ENCODE measurements at places on chromosomes 5 and 9.
A peak's percentile ranks its signal among the peaks of the same experiment; 100 is the strongest.

GRCh38 chr5:82295144-82295543, 17.0 kb upstream of the RPS23 start:
- no peak for DNase-seq

- DNase-seq, result no peak
Observed at GRCh38 chr5:113344973-113345940, 89.5 kb downstream of the TSSK1B start.

- no peak for DNase-seq
Observed at GRCh38 chr5:74332006-74332405, 308.5 kb downstream of the ENC1 start.

GRCh38 chr9:121447321-121447834, 52.3 kb downstream of the GGTA1 start:
- DNase-seq, result no peak

DNA sequence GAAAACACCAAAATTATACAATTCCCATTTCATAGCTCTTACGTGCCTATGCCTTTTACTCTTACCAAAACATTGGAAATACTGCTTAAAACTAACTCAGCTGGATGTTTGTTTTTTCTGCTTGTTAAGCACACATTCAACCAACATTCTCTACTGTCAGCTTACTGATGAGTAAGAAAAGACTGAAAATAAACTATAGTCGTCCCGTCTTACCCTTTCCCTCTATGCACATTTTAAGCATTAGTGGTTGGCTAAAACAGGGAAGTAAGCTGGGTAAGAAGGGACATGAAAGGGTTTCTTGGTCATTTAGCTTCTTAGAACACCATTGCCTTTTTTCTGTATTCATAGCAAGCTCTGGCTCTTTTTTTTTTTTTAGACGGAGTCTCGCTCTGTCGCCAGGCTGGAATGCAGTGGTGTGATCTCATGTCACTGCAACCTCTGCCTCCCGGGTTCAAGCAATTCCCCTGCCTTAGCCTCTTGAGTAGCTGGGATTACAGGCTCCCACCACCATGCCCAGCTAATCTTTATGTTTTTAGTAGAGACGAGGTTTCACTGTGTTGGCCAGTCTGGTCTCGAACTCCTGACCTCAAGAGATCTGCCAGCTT, 232.1 kb upstream of the PCSK5 start:
- no peak for DNase-seq

- DNase-seq, result no peak
Observed at GRCh38 chr5:926417-927171, 33.9 kb downstream of the TRIP13 start.

DNA sequence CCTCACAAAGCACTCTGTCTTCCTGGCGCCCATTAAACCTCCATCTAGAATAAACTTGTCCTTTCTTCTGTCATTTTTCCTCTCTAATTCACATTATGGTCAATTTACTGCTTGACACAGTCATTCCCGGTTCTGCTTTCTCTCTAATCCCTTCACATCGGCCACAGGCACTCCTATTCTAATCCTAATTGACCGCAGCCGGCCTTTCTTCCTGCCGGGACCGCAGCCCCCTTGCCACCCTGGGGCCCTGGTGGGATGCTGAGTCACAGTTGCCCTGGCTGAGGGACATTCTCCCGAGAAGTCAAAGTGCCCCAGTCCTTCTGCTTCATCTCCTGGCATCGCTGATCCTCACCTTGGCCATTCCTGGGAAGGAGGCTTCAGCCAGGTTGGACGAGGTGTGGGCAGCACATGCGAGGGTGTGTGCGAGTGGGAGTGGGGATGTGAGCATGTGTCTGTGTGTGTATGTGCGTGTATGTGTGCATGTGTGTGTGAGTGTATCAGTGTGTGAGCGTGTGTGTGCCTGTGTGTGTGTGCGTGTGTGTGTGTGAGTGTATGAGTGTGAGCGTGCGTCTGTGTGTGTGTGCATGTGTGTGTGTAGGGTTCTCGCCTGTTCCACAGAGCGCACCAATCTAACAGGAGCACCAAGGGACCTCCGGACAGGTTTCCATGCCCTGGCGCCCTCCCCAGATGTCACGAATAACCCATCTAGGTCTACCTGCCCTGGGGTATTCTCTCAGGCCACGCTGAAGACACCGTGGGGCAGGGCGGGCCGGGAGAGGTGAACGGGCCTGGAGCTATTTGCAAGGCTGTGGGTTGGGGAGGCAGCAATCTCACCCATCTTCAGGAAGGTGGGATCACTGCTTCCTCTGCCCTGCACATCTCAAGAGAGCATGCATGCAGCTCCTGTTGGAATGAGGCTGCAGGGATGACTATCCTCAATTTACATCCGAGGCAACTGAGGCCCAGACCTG, 191.2 kb downstream of the PAX5 start:
- no peak for DNase-seq

GRCh38 chr5:96157841-96158291, 196.2 kb upstream of the ELL2 start:
- DNase-seq, result no peak

GRCh38 chr9:98285446-98285845, 30.0 kb upstream of the TBC1D2 start:
- DNase-seq, result no peak

DNA sequence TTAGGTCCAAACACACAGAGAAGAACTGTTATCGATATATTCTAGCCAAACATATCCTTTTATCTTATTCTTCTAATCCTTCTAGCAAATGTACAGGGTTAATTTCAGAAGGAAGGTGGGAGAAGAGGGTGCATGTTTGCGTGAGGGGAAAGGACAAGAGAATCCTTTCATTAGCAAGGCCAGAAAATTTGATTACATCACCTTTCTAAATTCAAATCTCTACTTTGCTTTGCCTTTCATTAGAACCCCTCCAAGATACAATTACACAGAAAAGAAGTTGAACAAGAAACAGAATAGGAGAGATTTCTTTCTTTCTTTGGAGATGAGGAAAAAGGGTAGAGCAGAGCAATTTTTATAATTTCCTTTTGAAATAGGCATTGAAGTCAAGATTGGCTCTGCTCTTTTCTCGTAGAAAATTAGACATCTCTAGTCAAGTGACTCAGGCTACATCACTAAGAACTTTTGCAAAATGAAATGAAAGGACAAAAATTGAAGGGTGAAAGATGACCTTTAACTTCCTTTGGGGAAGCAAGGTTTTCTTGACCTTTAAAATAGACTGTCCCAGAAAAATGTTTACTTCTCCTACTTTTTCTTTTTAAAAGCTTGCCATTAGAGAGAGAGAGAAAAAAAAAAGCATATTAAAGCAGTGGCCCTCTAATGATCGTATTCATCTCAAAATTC, 81.2 kb downstream of the TTLL11 start:
- no peak for DNase-seq

- no peak for DNase-seq
Observed at GRCh38 chr5:158940977-158941376, 158.7 kb downstream of the EBF1 start.

DNA sequence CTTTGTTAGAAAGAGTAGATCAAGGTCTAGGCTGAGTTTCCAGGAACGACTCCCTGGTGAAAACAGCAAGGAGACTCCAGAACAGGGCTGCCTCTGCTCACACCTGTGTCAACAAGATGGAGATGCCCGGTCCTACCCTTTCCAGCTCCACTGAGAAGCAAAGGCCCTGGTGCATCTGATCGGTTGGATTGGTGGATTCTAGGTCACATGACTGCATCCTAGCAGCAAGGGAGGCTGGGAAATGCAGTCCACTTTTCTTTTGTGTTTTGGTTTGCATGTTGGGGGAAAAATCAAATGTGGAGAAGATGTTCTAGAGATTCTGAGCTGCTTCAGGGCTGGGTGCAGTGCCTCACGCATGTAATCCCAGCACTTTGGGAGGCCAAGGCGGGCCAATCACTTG, 82.0 kb upstream of the TRIO start:
- DNase-seq, result peak; percentile 22

DNA sequence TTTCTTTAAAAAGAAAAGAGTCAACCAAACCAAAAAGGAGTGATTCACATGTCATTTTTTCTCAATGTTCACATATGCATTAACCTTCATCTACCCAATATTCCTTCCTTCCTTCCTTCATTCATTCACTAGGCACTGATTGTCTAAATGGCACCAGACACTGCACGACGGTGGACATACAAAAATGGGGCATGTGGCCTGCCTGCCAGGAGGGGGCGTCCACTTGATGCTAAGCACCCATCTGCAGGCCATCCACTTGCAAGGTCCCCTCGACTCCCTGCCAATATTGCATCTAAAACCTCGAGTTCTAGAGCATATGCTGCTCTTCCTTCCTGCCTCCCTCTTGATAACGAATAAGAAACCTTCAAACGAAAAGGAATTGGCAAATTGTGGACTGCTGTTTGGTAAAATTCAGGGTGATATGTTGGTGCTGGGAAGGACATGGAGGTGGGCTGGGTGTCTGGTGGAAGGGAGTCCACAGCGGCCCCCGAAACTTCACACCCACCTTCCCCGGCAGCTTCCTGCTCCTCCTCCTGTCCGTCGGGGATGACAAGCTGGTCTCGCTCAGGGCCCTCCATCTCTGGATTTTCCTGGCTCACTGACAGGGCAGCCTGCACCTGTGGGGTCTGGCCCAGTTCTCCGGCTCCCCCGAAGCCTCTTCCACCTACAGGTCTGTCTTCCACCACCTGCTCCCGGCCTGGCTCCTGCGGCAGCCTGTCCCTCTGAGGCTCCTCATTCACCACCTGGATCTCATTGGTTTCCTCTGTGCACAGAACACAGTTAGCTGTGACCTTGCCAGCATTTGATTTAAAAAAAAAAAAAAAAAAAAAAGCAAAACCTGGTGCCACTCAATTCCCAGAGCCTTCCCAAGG, 64.3 kb downstream of the GOLM1 start:
- peak; percentile 76 for DNase-seq

DNA sequence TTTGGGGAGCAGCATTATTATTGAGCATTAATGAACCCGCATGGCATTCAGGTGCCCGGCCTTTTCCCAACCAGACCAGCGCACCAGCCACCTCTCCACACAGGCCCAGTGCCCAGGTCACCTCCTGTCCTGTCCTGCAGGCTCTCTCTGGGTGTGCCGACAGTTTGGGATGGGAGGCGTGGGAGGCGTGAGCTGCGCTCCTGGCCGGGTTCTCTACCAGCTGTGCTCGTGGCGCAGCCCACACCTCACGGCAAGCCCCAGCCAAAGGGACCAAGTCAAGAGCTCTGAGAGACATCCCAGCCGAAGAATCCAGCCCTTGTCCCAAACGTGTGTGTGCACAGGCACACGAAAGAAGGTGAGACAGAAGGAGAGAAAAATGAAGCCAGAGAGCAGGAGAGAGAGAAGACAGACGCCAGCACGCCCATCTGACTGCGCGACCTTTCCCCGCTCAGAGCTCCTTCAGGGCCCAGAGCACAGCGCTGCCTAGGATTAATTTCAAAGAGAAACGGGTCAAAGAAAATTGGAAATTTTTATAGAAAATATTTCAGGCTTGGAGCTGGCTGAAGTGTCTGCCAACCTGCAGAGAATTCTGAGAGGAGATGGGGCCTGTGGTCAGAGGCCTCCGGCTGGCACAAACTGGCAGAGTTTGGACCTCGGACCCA, 81.7 kb downstream of the ADAMTS2 start:
- no peak for DNase-seq

GRCh38 chr9:91516777-91517176, 93.1 kb upstream of the NFIL3 start:
- DNase-seq, result no peak

- no peak for DNase-seq
Observed at GRCh38 chr9:131734781-131735180, 5.1 kb downstream of the RAPGEF1 start.

GRCh38 chr5:61085885-61086284, 76.4 kb downstream of the SMIM15 start:
- DNase-seq, result no peak

DNA sequence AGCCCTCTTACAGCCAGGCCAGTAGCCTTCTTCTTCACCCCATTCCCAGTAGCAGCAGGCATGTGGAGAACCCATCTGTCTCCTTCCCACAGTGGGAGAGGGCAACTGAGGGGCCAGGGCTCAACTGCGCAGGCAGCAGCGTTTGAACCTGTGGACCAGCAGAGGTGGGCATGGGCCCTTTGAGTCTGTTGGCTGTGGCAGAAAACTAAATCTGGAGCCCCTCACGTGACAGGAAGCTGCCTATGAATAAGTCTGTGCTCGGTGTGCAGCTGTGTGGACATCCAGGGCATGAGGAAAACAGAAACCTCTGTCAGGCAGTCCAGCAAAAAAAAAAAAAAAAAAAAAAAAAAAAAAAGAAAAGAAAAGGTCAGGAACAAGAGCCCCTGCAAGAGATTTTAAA, 189.2 kb upstream of the NR3C1 start:
- DNase-seq, result no peak

DNA sequence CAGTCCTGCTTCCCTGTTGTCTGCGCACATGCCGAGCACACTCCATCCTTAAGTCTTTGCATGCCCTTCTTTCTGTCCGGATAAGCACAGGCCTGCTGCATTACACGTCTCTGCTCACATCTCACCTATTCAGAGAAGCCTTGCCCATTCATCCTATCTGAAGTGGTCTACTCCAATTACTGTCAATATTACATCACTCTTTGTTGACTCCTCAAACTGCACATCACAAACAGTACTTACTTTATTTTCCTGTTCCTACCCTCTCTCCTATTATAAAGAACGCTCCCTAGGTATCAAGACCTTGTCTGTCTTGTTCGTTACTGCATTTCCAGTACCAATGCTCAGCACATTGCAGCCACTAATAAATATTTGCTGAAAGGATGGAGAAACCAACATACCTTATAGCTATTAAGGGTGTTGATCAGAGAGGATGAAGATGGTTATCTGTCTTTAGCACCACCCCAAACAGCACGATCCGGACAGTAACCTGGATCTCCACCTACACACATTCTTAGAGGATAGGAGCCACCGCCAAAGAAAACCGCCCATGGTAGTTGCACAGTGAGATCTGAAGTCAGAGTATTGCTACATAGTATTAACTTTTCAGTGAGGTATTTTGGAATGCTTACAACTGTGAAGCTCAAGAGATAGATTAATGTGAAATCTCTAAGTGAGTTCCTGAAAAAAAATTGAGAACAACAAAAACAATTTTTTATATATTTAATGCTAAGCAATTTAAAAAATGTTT, 1.6 kb upstream of the PRRC1 start:
- DNase-seq, result no peak

GRCh38 chr9:76962732-76963131, 56.7 kb upstream of the FOXB2 start:
- DNase-seq, result no peak

Data from HEK293T (cell line).